ENCODE measurements at places on chromosomes 4 and X.

GRCh38 chr4:168221301-168221700 is 97.3 kb downstream of the DDX60 start:
- no peak for DNase-seq

DNA sequence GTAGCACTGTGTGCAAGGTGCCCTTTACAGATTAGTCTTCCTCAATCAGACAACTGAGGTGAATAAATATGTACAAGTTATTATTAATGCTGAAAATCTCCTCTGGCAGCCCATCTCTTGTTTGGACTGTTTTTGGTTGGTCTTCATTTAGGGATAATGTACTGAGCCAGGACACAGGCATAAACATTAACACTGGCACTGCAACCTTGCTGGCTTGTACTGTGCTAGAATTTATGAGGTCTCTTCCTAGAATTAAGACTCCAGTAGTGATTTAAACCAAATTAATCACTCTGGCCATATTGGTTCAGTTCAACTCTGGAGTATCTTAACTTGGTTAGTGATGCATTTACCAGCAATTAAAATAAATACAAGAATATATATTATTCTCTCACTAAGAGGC is 244.7 kb upstream of the GK2 start:
- DNase-seq, result no peak

- no peak for DNase-seq
Observed at GRCh38 chrX:34631479-34632220, 25.4 kb downstream of the TMEM47 start.

DNA sequence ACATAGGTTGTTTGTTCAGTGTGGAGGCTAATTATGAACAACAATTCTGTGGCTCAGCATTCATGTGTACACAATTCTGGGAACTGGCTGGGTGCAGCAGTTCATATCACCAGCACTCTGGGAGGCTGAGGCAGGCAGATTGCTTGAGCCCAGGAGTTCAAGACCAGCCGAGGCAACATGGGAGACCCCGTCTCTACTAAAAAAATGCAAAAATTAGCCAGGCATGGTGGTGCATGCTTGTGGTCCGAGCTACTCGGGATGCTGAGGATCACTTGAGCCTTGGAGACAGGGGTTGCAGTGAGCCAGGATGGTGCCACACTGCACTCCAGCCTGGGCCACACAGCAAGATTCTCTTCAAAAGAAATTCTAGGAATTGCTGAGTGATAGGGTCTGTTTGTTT is 4.5 kb upstream of the PPP2R2C start:
- DNase-seq, result no peak

GRCh38 chr4:183320211-183321059 is at the start of gene CLDN22:
Gene CLDN22 (minus strand): TSS chr4:183320276. CDS start chr4:183320218, 58 bp downstream.
- no peak for DNase-seq

DNA sequence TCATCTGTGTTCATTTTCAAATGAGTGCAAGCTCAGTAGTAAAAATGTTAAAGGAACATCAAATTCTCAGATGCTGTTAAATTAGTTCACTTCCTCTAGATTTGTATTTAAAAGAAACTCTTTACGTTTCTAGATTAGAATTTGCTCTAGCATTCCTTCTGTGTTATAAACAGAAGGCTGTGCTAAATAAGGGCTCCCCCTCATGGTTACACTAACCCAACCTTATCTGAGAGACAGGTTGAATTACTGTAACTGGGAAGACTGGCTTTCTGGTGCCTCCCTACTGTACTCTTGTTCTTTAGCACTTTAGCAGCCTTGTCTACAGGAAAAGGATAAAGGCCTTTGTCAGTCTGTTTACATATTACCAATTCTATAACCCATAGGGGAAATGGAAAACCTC is 56.8 kb downstream of the RXFP1 start:
- no peak for DNase-seq

- no peak for DNase-seq
Observed at GRCh38 chr4:174358410-174358809, 74.7 kb downstream of the CEP44 start.

DNA sequence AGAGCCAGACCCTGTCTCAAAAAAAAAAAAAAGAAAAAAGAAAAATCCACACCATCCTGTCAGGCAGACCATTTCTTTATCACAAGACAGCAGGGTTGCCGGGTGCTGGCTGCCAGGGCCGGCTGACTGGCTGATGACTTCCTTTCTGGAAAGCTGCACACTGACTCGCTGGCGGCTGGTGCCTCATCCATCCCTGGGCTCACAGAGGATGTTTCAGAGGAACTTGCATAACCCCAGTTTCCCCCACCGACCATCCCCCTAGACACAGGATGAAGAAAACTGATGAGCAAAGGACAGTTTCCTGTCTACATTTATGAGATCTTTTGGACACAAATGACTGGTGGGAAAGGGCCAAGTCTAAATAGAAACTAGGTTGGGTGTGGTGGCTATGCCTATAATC is 14.1 kb downstream of the HPSE start:
- DNase-seq, result no peak

GRCh38 chr4:6884341-6884870 is 25.2 kb upstream of the TBC1D14 start:
- no peak for DNase-seq

- no peak for DNase-seq
Observed at GRCh38 chr4:176438401-176438800, 118.6 kb downstream of the SPCS3 start.

DNA sequence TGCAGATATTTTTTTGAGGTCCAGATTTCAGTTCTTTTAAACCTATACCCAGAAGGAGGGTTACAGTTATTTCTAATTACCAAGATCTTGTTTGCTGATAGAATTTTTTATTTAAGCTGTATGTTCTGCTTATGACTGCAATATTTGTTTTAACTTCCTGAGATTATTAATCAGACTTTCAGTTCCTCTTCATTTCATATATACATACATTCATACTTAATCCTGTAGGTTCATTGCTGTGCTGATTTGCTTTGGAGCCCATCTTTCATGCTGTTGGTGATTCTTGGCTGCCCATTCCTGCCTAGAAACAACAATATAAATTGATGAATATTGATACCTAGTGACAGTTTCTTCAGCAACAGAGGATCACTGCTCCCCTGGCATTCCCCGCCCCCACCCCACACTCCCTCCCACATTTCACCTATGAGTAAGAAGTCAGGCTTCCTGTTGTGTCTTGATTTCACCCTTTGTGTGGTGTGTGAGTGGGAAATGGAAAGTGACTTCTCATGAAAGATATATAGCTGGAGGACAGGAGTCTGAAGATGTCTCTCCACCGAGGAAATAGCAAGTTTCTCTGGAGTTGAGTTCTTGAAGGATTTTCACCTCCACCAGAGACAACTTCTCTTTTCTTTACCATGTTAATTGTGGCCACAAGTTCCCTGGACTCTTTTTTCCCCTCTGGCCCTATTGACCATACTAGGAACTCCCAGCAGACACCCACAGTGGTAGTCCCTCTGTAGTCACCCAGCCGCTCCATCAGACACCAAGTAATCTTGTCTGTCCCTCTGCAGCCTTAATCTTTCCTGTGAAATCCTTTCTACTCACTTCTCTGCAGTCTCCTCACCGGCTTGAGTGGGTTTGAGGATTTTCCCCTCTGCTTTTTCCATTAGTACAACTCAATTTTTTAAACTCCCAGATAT is 118.4 kb downstream of the ASB9 start:
- no peak for DNase-seq

DNA sequence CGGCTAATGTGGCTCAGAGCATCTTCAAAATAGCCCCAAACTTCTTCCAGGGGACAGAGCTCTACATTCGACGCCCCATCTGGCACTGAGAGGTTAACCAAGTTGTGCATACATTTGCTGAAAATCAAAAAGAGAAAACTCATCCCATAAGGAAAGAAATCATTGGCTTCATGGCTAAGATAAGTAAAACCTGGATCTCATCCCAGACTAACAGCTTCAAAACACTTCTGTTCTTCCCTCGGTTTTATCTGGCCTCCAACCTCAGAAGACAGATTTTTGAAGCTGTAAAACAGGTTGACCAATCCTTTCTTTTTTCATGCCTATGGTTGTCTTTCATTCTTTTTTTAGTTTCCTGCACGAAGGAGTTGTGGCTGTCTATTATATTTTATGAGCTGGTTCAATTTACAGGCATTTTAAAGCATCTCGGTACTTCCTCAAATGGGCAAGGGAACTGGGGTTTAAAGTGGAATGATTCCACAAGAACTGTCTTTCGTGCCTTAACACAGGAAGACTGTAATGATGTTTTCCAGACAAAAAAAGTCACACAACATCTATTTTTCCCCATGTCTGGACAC is 107.6 kb downstream of the DLG3 start:
- no peak for DNase-seq

- peak; percentile 54 for DNase-seq
Observed at GRCh38 chrX:65601530-65602220, 65.8 kb upstream of the MSN start.

DNA sequence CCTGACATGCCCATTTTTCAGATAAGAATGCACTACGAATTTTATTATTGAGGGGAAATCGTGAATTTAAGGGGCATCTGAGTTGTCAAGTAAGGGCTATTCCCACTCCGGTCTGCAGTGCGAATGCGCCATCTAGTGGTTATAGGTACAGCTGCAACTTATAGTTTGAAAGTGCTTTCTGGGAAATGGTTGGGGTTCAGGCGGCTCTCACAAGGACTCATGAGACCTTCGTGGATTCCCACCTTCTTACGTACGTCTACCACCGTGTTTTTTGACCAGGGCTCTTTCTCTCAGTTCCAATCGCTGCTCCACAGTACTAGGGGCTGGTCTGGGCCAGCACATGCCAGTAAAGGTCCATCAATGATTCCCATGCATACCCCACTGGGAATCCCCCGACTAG is 12.3 kb downstream of the MSL3 start:
- DNase-seq, result peak; percentile 71

DNA sequence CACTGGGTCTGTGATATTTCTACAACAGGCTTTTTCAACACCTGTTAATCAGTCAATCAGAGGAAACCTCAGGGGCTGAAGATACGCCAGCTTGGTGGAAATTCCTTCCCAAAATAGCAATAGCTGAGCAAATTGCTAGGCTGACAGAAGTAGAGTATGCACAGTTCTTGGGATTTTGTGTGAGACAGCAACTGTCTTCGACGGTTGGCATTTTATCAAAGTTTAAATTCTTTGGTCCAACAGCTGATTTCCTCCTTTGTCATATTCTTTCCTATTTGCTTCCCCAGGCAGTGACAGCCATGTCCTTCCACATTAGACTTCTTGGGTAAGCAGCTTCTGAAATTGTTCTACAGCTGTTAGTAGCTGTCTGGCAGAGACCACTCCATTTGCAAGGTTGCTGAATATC is 8.0 kb upstream of the PALLD start:
- no peak for DNase-seq

DNA sequence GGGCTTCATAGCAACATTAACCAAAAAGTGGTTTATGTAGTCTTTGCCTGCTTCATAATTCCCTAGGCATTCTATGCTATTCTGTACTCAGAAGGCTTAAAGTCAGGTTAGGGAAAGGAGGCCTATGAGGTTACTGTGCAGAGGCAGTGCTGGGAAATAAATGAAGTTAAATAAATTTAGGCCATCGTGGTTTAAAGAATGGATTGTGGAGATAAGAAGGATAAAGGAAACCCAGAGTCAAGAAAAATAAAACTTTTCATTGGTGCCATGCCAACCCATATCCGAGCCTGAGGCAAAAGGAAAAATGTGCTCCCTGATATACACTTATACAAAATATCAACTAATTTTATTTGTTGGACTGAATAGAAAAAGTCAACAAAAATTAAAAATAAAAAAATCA is 70.2 kb downstream of the AR start:
- no peak for DNase-seq

DNA sequence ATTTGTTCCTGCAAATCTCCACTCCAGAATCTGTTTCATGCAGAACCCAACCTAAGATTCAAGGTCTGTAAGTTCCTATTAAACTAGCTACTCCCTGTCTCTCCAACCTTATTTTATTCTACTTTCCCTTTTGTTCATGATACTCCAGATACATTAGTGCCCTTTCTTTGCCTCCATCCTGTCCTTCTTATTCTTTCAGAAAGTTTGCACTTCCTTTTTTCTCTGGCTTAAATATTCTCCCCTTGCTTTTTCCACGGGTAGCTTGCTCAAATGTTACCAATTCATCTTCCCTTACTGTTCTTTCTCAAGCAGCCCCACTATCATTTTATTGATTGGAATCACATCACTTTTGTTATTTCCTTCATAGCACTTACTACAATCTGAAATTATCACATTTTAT is 72.1 kb downstream of the CAMK2D start:
- DNase-seq, result no peak

DNA sequence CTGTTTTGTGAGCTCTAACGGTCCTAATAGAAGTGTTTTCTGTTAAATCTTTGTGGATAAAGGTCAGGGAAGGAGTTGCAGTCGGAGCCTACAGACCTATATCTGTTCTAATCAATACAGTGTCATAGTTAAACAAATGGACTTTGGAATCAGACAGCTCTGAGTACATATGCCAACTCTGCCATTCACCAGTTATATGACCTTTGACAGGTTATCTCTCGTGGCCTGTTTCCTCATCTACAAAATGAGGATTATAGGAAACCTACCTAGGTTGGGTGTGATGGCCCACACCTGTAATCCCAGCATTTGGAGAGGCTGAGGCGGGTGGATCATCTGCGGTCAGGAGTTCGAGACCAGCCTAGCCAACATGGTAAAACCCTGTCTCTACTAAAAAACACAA is 89.7 kb downstream of the MID1IP1 start:
- DNase-seq, result no peak

- DNase-seq, result no peak
Observed at GRCh38 chr4:1195109-1195671, 22.8 kb upstream of the SPON2 start.

GRCh38 chrX:53116101-53116500 is 22.2 kb downstream of the KANTR start:
- DNase-seq, result no peak

DNA sequence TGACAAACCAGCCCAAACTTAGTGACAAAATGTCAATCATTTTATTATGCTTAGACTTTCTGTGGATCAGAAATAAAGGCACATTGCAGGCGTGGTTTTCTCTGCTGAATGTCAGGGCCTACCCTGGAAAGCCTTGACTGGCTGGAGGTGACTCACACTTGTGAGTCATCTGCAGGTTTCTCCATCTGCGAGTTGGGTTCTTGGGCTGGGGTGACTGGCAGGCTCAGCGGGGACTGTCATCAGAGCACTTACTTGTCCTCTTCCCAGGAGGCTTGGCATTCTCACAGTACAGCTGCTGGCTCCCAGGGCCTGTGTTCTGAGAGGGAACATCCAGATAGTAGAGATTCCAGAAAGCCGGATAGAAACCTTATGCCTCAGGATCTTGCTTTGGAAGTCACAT is 153.8 kb upstream of the AGA start:
- DNase-seq, result no peak
